ENCODE measurements at places on chromosomes 3 and 15.
A peak's percentile ranks its signal among the peaks of the same experiment; 100 is the strongest.

GRCh38 chr3:12014613-12015012 lies 10.4 kb downstream of the SYN2 start:
- no peak for DNase-seq

- DNase-seq: no peak
Observed at GRCh38 chr3:111471831-111472230, 70.2 kb upstream of the CD96 start.

- DNase-seq: no peak
Observed at GRCh38 chr3:76206346-76206745, 421.0 kb upstream of the ZNF717 start.

GRCh38 chr3:141413801-141414689 lies 45.7 kb downstream of the ZBTB38 start:
- peak; percentile 62 for DNase-seq

- peak; percentile 16 for DNase-seq
Observed at GRCh38 chr3:18351823-18352744, 73.1 kb downstream of the SATB1 start.

DNA sequence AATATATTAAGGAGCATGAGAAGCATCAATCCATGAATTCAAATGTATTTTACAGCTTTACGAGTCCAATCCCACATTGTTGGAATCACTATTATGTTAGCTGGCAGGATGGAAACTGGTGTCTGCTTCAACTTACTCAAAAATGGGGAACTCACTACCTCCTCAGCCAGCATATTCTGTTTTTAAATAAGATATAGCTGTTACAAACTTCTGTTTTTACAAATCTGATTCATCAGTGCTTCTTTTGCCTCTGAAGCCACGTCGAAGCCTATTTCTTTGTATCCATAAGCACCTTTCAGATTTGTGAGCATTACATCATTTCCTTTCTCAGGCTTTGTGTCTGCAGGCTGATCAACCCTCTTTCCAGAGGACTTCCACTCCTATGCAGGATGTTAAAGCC lies 105.9 kb downstream of the TPRG1 start:
- no peak for DNase-seq

- no peak for DNase-seq
Observed at GRCh38 chr3:46027021-46027705, at the start of gene XCR1. Gene XCR1, minus strand, starts transcription at chr3:46027483. Its CDS starts 5,536 bp downstream, at chr3:46021947.

DNA sequence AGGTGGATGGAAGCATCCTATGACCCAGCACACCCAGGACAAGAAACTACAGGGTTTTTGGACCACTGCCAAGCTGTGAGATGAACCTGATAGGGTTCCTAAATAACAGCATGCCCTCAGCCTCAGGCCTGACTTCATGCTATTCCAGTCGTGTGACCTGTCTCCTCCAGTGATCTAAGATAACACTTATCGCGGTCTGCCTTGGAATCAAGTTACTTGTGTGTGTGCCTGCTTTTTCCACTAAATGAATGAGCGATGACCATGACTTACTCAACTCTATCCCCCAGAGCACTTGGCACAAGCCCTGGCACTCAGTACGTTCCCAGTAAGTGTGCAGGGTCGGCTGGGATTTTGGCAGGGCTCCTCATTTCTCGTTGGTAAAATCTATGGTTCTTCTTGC lies 172.7 kb upstream of the TP63 start:
- no peak for DNase-seq

- DNase-seq: no peak
Observed at GRCh38 chr3:30890907-30891306, 3.6 kb downstream of the GADL1 start.

GRCh38 chr3:27360113-27361078 lies 8.8 kb downstream of the NEK10 start:
- DNase-seq: no peak

DNA sequence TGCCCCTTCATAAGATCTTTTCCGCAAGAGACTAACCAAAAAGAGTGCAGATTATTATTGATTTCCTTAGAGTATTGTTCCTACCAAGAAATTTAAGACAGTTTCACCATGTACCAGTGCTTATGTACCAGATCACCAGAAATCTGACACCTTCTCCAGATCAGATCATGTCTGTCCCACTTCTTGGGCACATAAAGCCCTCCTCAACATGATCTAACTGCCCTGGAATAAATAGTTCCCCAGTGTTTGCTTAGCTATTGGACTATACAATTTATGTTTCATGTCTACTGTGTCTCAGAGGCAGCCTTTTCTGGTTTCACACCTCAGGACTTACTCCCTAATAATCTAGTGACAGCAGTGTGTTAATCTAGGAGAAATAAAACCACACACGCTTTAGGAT lies 46.8 kb downstream of the NME9 start:
- DNase-seq: no peak

- DNase-seq: no peak
Observed at GRCh38 chr3:124599779-124600693, 130.2 kb upstream of the UMPS start.

DNA sequence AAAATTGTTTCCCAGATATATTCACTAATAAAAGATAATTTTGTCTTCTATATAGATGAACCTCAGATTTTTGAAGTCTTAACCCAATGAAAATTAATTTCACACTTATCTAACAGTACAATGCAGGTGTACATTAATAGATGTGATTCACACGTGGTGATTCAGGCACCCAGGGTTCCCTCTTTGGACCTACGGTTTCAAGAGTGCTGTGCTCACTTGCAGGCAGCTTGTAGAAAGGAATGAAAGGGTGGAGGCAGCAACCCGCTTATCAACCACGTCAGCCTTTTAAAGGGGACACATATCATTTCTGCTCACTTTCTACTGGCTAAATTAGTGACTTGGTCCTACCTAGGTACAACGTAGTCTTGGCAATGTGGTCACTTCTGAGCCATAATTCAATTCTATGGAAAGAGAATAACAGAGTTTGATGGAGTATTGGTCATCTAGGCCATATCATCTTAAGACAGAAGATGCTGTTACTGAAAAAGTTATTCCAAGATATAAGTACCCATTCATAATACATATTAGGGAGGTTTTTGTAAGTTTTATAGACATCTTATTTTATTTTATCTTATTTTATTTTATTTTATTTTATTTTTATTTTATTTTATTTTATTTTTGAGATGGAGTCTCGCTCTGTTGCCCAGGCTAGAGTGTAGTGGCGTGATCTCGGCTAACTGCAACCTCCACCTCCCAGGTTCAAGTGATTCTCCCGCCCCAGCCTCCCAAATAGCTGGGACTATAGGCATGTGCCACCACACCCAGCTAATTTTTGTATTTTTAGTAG lies 37.9 kb downstream of the ACP3 start:
- DNase-seq: no peak

- DNase-seq: no peak
Observed at GRCh38 chr15:67396114-67396513, 124.8 kb upstream of the C15orf61 start.

- no peak for DNase-seq
Observed at GRCh38 chr15:91186904-91187656, 87.0 kb downstream of the SV2B start.

- DNase-seq: no peak
Observed at GRCh38 chr3:148840451-148840850, 12.8 kb downstream of the CPB1 start.

DNA sequence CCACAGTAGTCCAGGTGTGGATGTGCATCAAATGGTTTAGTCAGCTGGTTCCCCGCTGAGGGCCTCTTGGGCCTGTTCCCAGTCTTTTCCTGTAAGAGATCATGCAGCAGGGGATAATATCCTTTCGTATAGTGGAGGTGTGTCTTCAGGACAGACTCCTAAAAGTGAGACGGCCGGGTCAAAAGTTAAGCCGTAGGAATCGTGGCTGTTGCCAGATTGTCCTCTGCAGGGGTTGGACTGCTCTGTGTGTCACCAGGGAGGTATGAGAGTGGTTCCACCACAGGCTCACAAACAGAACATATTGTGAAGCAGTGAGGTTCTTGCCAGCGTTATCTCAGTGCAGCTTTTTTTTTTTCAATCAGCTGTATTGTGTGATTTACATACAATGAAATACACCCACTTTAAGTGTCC lies 95.0 kb downstream of the VGLL4 start:
- DNase-seq: no peak

DNA sequence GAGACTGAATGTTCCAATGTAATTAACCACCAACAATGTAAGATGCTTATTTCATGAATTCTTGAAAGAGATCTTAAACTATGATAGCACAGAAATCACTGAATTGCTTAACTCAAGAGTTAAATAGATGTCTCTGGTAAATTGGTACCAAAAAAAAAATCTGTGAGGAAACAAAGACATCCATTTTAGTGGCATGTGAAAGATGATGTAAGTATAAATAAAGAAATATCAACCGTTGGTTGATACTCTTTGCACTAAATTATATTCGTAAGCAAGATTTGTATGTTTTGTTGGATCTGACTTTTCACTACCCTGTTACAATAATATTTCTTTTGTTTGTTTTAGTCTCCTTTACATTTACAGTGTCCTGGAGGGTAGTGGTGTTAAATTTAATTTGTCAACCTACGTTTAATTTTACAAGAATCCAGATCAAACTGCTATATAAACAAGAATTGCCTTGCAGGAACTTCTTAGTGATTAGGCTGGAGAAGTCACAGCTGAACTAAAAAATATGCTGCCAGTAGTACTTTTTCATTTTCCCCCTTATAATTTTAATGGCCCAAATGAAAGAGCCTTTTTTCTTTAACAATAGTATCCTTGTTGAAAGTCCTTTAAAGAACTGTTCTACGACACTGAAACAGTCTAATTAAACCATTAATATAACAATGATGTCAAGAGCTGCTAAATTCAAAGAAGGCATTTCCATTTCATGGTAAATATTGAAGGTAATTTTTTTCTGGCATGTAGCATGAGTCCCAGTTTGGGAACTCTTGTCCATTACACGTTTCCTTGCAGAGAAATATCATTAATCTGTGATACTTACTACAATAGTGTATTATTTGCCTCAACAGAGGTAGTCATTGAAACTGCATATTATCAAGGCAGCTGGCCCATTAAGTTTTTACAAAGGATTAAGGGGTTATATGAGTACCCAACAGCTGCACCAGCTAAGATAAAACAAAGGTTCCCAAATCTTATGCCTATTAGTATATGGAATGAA lies 109.6 kb upstream of the PHLDB2 start:
- DNase-seq: no peak

- no peak for DNase-seq
Observed at GRCh38 chr15:60883691-60884640, 345.1 kb downstream of the RORA start.

GRCh38 chr3:184505076-184505878 lies 56.3 kb upstream of the EPHB3 start:
- no peak for DNase-seq

- DNase-seq: no peak
Observed at GRCh38 chr3:173584093-173584837, 186.7 kb downstream of the NLGN1 start.

- DNase-seq: no peak
Observed at GRCh38 chr3:131591394-131592014, 88.7 kb upstream of the MRPL3 start.

GRCh38 chr15:52499506-52499905 lies 29.2 kb downstream of the MYO5A start:
- no peak for DNase-seq

- no peak for DNase-seq
Observed at GRCh38 chr3:65971293-65972252, 67.1 kb downstream of the MAGI1 start.

DNA sequence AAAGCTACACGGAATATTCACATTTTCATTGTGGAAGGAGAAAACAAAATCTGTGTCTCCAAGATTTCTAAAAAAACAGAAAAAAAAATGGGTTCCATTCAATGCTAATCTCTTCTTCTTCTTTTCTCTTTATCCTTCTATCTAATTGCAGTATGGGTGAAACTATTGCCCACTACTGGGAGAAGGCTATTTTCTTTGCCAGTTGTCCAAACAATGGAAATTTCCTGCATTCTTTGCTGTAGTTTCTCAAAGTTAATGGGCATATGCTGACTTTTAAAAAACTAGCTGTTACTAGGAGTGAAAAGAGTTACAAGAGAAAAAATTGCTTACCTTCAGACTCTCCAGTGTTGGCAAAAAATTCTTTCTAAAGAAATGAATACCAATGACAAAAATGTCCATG lies 179.3 kb upstream of the ANKRD28 start:
- DNase-seq: no peak

DNA sequence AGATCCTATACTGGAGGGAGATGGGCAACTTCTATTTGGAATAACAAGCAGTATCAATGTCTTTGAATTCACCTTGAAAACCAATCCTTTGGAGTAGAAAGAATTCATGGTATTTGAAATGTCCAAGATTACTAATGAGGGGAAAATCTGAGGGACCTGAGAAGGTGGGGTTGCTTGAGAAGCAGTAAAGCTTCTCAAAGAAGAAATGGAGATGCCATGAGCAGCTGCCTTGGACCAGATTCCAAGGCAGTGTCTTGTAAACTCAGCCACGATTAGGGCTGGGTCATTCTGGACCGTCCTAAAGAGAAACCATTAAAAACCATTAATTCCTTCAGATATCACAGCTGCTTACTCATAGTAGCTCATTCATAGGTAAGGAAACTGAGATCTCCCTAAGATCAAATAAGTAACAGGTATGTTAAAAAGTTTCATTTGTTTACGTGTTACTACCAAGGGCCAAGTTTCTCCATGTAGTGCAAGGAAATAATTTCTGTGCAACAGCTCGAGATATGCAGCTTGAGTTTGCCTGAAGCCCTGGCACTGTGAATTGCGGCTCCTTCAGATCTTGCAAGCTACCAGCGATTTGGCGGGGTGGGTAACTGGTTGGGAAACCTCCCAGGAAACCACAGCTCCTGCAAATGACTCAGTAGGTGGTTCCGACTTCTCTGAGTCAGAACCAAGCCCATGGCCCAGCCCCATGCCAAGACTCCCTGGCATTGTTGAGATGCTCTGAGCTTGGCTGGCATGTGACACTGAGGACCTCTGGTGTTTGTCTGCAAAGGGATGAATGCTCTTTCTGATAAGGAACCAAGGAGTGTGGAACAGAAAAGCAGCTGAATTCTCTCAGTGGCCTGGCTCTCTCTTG lies 296.8 kb downstream of the RORA start:
- DNase-seq: peak; percentile 86

- DNase-seq: peak; percentile 58
Observed at GRCh38 chr3:138774529-138775253, 60.0 kb downstream of the PIK3CB start.

DNA sequence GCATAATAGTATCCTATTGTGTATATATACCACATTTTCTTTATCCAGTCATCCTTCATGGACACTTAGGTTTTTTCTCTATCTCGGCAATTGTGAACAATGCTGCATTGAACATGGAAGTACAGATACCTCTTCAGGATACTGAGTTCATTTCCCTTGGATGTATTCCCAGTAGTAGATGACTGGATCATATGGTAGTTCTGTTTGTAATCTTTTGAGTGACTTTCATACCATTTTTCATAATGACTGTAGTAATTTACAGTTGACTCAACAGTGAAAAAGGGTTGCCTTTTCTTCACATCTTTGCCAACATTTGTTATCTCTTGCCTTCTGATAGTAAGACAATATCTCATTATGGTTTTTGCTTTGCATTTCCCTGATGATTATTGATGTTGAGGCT lies 21.8 kb downstream of the MYH15 start:
- DNase-seq: no peak

DNA sequence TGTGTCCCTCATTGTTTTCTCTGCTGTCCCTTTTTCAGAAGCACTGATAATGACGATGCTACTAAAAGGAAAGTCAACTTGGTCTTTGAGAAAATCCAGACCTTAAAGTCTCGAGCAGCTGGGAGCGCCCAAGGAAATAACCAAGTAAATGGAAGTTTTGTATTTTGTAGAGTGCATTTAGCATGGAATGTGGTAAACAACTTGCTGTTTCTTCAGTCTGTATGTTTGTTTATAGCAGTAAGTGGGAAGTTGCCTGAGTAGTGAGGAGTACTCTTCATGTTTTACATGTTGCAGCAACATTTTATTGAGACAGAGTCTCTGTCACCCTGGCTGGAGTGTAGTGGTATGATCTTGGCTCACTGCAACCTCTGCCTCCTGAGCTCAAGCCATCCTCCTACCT lies 66.0 kb downstream of the CGNL1 start:
- no peak for DNase-seq

Data from activated CD4-positive, alpha-beta memory T cell treated with anti-CD3 and anti-CD28 coated beads for 36 hours (primary cell).